SK-N-SH (cell line): ENCODE measurements at places on chromosomes 3 and 15.

- DNase-seq = no peak
Measured at GRCh38 chr15:45858491-45858890, 223.7 kb downstream of the SQOR start.

GRCh38 chr3:16767006-16767405 lies 117.7 kb upstream of the PLCL2 start:
- no peak for DNase-seq

GRCh38 chr15:39139431-39140059 lies 441.3 kb upstream of the THBS1 start:
- no peak for DNase-seq

- no peak for DNase-seq
Measured at GRCh38 chr3:46847744-46848143, 15.5 kb downstream of the MYL3 start.

- no peak for DNase-seq
Measured at GRCh38 chr3:68997887-68998286, 15.6 kb downstream of the EOGT start.

DNA sequence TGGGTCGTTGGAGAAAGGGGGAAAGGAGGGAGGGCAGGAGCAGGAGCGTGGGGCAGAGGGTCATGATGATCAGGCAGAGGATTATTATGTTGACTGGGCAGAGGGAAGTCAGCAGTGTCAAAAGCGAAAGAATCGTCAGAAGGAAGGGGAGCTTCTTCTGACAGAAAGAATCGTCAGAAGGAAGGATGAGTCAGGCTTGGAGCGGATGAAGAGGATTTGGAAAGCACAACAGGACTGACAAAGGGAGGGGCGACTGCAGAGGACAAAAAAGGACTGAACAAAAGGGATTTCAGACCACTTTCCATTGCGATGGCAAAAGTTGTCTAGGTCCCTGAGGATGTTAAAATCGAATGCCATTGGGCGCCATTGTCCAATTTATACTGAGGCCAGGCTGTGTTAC lies 1053.5 kb downstream of the SI start:
- no peak for DNase-seq

GRCh38 chr15:72456684-72457083 lies 17.4 kb upstream of the ARIH1 start:
- DNase-seq = no peak

DNA sequence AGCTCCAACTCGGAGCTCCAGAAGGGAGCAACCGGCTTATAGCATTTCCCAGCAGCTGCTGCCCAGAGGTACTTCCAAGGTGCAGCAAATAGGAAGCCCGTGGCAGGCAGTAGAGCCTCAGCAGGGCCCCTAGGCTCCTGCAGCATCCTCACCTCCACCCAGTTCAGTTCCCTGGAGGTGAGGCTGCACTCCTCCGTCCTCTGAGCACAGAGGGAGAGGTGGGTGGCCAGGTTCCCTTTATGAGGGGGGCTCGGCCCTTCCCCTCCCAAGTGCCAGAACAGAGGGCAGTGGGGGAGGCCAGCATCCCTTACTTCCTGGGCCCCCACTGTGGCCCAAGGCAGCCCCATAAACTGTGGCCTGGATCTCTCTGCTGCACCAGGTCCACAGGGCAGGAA lies 150.2 kb downstream of the ATP10A start:
- no peak for DNase-seq

DNA sequence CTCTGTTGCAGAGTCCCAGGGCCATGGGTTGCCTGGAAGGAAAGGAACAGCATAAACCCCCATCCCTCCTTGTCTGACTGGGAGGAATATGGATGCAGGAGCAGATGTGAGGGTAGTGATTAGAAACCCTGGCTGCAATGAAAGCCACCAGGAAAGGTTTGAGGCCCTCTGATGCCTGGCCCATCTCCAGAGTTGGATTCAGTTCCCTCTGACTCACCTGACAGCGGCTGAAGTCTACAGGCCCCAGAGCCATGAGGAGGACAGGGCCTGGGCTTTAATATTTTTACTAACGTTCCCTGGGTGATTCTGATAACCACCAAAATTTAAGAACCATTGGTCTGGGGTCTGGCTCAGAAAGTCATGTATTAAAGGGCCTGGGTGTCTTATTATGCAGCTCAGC lies 214.0 kb downstream of the EPHB1 start:
- no peak for DNase-seq

GRCh38 chr3:25894101-25894500 lies 104.2 kb downstream of the OXSM start:
- DNase-seq = no peak

- no peak for DNase-seq
Measured at GRCh38 chr3:138124706-138125355, 7.4 kb downstream of the A4GNT start.

DNA sequence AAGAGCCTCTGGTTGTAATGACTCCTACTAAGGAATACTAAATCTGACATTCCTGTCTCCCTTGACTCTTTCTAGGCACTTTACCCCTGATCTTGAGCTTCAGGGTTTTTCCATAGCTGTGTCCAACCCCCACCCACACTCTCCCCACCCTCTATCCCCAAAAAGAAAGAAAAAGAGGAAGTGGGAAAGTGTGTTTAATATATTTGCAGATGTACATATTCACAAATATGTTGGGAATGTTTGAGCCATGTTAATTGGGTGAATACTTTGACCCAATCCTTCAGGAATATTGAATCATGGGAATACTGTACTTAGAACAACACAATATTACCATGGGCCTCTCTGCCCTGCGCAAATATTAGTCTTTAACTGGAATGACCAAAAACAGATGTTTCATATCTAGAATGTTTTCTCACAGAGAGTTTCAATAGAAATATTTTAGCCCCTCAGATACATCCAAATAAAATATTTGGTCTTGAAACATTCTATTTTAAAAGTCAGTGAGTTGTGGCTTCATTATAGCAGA lies 19.8 kb upstream of the PFN2 start:
- no peak for DNase-seq

DNA sequence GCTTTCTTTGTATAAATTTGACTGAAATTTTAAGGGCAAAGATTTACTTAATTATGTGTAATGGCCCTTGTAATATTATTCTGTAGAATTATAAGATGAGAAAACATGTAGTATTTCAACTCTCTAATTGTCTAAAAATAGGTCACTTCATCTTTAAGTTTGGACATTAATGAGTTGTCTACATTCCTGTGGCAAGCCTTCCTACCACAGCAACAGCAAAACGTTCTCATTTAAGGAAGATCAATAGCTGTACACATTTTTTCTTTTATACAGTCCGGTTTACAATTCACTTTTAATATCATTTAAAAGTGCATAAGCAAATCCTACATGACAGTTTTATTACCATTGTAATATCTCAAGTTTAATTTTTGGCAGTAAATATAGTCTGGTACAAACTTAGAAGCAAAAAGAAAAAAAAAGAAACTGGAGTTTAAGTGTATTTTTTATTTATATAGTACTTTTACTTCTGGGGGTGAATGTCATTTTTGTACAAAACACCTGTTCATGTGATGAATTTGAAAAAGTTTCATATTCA lies 501.8 kb downstream of the ZPLD1 start:
- no peak for DNase-seq

GRCh38 chr3:30688776-30689641 lies 82.6 kb downstream of the TGFBR2 start:
- peak; percentile 71 for DNase-seq

GRCh38 chr3:195256639-195257453 lies 14.1 kb downstream of the XXYLT1 start:
- DNase-seq = no peak

DNA sequence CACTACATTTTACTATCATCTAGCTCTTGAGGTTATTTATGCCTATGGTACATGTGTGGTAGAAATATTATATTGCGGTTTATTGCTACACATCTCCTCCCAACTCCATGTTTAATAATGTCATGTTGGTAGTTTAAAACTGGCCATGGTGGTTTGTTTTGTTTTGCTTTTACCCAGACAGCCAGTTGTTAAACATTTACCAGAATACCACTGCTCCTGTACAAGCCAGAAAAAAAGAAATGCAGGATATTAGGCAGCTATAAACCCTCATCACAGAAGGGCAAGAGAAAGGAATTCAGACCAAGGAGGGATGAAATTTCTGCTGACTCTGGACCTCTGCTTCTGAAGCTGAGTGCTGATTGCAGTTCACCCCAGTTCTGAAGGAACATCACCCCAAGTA lies 451.8 kb upstream of the IL12A start:
- no peak for DNase-seq

DNA sequence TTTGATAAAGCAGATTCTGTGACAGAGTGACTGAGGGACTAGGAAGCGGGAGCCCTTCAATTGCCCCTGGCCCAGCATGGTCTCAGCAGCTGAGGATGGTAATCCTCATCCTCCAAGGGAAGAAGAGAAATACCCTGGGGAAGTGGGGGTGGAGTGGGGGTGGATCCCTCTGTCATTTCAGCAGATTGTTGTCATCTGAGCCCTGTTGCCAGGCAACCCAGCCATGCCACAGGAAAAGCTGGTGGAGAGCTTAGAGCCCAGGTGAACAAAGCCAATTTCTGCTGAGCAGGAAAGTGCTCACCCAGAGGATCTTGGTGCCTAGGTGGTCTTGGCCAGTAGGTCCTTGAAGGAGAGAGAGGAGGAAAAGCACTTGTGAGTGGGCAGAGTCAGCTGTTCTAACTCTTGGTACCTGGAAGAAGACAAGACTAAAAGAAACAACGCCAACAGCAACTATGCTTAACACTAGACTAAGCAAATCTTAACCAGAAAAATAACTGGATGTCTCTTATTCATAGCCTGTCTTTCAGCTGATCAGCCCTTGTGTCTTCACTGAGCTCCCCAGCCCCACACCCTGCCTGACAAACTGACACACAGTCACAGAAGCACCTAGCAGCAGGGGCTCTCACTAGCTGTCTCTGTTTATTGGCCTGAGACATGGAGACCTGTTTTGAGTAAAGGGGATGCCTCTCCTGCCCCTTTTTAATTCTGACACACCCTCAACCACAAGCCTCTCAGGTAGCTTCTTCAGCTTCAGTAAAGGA lies 40.1 kb upstream of the DCLK3 start:
- DNase-seq = no peak

- DNase-seq = no peak
Measured at GRCh38 chr3:2920103-2920502, 190.1 kb downstream of the IL5RA start.

GRCh38 chr15:29692527-29692926 lies 129.7 kb downstream of the TJP1 start:
- no peak for DNase-seq

DNA sequence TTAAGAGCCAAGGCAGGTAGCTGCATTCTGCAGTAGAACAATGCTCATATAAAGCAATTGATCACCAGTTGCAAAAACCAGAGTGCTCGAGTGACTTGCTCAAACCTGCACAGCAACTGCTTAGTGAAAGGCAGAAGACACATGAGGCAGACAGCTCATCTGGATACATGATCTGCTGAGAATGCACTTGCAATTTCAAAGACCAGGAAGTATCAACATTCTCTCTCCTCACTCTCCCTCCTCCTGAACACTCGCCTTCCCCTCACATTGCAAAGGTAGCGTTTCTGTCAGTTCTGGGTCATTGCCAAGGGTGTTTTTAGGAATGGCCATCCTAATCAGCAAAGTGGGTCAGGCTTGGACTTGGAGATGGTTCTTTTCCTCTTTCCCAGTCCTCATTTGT lies 61.0 kb downstream of the BFSP2 start:
- no peak for DNase-seq

DNA sequence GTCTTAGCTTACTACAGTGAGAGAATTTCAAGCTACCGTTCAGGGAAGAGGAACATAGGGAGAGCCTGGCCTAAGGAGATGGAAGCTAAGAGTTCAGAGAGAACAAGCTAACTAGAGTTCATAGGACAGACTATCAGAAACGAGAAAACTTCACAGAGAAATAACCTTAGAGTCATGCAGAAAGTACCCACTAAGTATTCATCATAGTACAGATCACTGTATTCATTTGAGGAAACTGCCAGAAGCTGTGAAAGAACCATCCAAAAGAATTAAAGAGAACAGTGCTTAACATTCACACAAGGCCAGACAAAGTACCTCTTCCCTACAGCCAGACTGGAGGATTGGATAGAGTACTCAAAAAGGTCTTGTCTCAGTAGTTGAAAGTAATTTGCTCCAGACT lies 15.2 kb upstream of the GBE1 start:
- DNase-seq = no peak

DNA sequence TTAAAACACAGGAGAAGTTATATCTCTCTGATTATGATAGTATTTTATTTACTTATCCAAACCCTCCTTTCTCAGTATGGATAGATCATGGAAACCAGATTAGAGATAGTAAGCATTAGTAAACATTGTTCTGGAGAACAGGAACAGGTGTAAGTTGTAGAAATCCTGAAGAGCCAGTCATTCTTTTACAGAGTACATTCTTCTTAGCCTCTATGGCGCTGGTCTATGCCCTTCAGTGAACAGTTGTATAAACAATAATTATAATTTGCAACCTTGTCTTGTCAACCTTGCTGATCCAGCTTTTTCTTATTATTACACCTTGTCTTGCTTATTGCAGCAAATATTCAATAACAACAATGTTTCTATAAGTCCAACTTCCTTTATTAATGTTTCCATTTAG lies 47.4 kb downstream of the SLC15A2 start:
- DNase-seq = no peak

DNA sequence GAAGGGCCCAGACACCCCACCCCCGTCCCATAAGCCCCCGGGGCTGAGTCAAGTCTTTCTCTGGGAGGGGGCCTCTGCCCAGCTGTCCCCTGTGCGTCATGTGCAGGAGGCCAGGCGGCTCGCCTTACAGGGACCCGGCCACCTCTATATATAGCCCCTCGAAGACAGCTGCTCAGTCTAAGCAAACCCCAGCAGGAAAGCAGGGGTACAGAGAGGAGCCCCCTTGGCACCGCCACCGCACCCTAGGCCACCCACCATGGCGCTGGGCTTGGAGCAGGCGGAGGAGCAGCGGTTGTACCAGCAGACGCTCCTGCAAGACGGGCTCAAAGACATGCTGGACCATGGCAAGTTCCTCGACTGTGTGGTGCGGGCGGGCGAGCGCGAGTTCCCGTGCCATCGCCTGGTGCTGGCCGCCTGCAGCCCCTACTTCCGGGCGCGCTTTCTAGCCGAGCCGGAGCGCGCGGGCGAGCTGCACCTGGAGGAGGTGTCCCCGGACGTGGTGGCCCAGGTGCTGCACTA lies at the start of gene KLHL40:
Gene KLHL40, plus strand, starts transcription at position 175 of the 519 bp plus-strand sequence. Its CDS starts 82 bp downstream, at position 257.
- DNase-seq = no peak

- DNase-seq = no peak
Measured at GRCh38 chr3:69142090-69142489, 19.7 kb upstream of the LMOD3 start.

- no peak for DNase-seq
Measured at GRCh38 chr3:52441772-52442332, 3.1 kb downstream of the SEMA3G start.

DNA sequence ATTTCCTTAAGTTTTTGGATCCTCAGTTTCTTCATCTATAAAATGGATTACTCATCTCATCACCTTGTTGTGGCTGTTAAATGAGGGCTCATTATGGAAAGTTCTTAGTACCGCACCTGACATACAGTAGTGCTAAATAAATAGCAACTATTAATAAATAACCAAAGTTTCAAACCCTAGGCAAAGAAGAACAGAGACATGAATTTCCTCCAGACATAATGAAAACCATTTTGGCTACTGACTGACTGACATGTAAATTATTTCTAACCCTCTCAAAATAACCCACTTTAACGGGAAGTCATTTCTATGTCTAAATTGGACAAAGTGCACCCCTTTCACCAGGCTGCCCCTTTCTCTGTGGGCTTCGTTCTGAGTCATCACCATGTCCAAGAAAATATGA lies 17.4 kb upstream of the KLHL6 start:
- no peak for DNase-seq

- no peak for DNase-seq
Measured at GRCh38 chr3:141307351-141308059, 60.8 kb upstream of the ZBTB38 start.

- DNase-seq = peak; percentile 80
Measured at GRCh38 chr15:59528961-59529402, 82.6 kb upstream of the GCNT3 start.
